Mesothelial cell of epicardium (in vitro differentiated cells): ENCODE measurements at places on chromosomes 2 and 18.

DNA sequence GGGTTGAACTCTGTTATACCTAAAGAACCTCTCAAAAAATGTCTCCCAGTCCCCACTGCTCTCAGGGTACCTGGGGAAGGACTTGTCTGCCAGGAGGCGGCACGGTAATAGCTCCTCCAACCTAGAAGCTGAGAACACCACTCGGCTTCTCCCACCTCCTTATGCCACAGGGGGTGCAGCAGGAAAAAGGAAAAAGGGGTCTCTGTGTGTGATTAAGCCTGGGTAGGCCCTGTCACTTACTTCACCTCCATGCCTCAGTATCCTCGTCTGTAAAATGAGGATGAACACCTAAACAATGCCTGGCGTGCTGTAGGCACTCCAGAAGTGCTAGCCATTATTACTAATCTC is 76.6 kb downstream of the EMX1 start:
- DNase-seq, result no peak

DNA sequence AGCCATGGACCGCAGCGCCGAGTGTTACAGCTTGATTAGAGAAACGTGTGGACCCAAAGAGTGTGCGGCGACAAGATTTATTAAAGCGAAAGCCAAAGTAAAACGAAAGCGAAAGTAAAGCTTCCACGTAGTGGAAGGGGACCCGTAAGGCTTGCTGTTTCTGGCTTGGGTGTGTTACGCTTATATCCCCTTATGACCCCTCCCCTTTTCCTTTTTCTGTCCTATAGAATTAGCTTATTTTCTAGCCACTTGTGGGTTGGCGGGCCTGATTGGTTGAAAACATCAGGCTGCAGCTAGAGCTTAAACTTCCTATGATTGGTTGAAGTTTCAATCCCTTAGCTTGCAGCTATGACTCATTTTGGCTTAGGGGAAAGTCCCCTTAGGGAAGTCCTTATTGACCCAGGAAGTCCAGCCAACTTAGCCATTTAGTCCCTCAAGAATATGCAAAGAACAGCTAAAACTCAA is 969.7 kb downstream of the DCDC2C start:
- DNase-seq, result no peak

DNA sequence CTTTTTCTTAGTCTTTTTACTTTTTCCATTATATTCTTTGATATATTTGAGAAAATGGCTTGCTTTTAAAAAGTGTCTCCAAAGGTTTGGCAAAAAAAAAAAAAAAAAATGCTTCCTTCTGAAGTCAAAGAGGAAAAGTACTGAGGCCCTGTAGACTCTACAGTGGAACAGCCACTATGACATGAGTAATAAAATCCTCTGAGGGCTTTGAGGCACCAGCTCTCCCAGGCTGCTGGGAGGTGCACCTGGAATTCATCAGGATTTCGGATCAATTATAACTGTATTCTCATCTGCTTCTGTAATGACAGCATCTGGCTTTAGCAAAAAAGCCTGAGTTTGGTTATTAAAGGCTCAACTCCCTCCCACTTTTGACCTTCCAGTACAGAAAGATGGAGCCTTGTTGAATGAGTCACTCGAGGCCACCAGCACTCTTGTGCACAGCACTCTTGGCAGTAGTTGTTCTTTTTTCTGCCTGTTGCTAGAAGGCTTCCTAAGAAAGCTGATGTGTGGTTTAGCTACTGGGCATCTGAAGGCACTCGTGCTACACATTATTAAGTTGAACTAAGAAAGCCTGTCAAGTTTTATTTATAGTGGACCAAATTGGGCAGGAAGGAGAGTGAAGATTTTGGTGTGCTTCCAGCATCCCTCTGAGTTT is 131.3 kb downstream of the PRPF40A start:
- DNase-seq, result no peak

GRCh38 chr18:59784694-59785093 is 87.5 kb upstream of the CCBE1 start:
- DNase-seq, result no peak

GRCh38 chr2:27904405-27904665 is 13.8 kb downstream of the BABAM2 start:
- DNase-seq, result no peak

GRCh38 chr2:181107628-181107945 is 127.2 kb downstream of the UBE2E3 start:
- DNase-seq, result no peak

DNA sequence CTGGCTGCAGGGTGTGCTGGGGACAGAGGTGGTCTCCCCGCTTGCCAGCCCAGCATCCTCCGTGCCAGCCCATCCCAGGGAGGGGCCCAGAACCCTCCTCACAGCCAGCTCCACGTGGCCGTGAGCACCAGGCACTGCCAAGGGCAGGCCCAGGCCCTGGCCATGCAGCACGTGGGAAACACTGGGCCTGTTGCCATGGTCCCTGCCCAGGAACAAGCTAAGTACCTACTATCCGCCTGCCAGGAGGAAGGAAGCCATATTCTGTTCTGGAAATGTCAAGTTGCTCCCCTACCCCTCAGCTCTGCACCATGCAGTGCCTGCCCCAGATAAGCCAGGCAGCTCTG is 250.6 kb downstream of the CYP26B1 start:
- DNase-seq, result no peak

DNA sequence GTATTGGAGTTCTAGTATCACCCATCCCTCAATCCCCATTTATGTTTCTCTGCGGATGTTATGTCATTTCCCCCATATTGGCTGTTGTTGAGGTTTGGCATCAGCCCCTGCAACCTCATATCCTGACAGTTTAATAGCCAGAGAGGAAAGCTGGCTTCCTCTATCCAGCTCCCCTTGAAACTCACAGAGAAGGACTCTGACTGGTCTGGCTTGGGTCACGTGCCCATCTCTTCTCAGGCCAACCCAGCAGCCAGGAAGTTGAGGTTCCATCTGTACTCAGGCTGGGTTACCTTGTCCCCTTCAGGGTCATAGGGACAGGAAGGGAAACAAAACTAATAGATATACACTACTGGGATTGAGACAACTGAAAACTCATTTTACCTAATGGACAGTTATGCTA is 148.0 kb upstream of the SLC14A2 start:
- no peak for DNase-seq

DNA sequence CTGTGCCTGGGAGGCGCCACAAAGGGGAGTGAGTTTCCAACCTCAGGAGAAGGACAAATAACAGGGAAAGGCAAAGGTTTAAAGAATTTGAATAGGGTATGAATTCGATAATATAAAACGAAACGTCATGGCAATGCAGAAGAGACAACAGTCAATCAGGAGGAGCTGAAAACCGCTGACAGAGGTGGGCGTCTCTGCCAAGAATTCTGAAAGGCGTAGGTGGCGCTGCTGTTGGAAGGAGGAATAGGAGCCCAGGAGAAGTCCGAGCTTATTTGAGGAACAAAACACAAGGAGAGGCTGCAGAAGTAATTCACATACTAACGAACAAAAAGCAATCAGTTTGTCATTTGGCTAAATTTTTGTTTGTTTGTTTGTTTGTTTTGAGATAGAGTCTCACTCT is 485.8 kb upstream of the POU3F3 start:
- no peak for DNase-seq

DNA sequence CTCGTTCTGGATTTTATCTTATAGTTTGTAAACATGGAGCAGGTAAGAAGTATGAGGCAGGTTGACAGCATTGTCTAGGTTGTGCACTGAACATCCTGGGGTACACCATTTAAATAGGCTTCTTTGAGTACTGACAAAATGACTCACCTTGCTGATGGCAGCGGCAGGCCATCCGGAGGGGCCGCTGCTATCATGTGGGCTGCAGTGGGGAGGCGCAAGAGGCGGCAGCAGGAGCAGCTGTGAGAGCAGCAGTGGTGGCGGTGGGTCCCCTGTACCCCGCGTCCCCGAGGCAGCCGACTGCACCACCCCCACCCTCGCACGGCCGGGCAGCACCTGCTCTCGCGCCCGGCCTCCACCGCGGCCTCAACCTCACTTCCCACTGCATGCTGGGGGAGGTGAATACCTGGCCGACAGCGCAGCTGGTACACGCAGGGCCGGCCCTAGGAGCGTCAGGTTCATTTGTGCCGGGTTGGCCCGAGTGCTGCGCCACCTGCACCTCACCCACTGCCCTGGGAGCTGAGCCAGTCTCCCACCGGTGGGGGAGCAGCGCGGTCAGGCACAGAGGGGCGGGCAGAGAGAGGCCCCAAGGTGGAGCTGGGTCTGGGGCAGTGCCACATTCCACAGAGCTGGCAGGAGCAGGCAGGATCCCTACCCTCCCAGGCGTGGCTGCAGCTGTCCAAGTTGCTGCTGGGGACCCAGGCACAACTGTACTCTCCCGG is 154.5 kb upstream of the RBMS1 start:
- no peak for DNase-seq

DNA sequence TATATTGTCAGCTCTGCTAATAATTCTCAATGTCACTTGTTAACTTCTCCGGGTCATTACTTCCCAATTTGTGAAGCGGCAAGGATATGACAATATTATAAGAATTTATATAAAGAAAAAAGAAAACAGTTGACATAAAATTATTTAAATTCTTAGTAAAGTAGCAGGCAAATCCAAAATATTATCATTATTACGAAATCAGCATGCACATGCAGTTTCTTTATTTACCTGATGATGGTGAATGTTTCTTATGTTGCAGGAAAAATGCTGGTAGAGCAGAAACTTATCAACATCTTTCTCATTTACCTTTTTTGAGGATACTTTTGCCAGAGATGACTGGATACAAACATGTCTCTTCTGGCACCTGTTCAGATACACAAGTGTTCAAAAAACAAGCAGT is 38.1 kb downstream of the SRBD1 start:
- DNase-seq, result no peak

GRCh38 chr18:67268530-67268929 is 248.0 kb downstream of the DSEL start:
- DNase-seq, result no peak
